ENCODE measurements at places on chromosomes 1 and 21.
A peak's percentile ranks its signal among the peaks of the same experiment; 100 is the strongest.

DNA sequence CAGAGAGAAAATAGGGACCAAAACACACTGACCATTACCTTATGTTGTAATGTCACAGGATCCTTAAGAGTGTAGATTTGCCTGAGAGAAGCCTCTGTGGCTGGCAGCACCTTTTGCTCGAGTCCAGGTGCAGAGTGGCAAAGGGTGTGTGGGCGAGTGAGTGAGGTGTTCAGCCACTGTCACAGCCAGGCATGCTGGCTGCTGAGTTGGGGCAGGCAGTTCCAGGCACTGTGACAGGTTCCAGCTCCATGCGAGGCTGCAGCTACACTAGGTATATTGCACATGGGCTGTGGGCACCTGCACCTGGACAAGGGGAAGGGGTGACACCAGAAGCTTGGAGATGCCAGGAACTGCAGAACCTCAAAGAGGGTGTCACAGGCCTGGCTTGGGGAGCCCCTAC lies 1370.4 kb upstream of the PRMT6 start:
- DNase-seq: no peak

DNA sequence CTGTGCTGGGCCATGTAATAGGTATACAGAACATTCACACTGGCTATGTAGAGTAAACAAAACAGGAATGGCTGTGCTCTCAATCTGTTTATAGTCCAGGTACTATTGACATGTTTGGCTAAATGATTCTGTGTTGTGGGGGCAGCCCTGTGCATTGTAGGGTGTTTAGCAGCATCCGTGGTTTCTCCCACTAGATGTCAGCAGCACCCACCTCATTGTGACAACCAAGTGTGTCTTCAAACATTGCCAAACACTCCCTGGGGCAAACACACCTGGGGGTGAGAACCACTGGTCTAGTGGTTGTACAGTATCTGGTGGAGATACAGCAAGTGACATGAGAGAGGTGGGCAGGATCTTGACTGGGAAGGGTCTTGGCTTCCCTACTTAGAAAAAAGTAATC lies 80.4 kb upstream of the SPATA6 start:
- no peak for DNase-seq

- DNase-seq: no peak
Measured at GRCh38 chr21:39055167-39055767, 128.0 kb downstream of the PSMG1 start.

GRCh38 chr1:234823191-234824176 lies 213.5 kb upstream of the IRF2BP2 start:
- no peak for DNase-seq

GRCh38 chr1:207815913-207816291 lies 64.0 kb downstream of the CD46 start:
- peak; percentile 53 for DNase-seq

- peak; percentile 24 for DNase-seq
Measured at GRCh38 chr1:19852036-19852435, 30.2 kb upstream of the OTUD3 start.

GRCh38 chr1:66253330-66253921 lies 280.5 kb upstream of the SGIP1 start:
- peak; percentile 79 for DNase-seq

DNA sequence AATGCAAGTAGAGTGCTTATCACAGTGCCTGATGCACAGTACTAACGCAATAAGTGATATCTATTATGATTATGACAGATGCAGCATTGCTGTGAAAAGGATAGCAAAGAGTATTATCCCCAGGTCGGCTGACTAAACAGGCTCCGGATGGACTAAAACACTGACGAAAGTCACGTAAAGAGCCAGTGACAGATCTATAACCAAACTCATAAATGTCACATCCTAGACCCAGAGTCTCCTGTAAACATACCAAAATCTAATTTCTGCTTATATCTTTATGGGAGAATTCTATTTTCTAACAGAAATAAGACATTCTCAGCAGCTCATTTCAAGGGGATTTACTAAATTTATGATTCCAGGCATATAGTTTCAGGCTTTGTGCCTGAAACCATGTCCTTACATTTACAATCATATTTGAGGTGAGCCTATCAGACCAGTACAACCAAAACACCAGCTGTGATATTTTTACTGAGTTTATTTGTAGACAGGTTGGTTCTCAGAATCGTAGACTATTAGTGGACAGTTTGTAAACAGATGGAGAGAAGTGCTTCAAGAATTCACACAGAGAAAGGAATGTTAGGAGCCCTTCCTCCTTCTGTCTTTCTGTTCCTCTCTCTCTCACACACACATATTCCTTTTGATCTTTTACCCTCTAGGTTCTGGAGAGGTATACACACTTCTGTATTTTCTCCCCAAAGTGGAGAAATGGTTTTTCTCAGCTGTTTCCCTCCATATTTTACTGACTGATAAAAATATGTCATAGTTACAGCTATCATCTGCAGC lies 52.4 kb upstream of the WDR26 start:
- no peak for DNase-seq

- DNase-seq: no peak
Measured at GRCh38 chr1:50155541-50155940, 46.8 kb downstream of the ELAVL4 start.

DNA sequence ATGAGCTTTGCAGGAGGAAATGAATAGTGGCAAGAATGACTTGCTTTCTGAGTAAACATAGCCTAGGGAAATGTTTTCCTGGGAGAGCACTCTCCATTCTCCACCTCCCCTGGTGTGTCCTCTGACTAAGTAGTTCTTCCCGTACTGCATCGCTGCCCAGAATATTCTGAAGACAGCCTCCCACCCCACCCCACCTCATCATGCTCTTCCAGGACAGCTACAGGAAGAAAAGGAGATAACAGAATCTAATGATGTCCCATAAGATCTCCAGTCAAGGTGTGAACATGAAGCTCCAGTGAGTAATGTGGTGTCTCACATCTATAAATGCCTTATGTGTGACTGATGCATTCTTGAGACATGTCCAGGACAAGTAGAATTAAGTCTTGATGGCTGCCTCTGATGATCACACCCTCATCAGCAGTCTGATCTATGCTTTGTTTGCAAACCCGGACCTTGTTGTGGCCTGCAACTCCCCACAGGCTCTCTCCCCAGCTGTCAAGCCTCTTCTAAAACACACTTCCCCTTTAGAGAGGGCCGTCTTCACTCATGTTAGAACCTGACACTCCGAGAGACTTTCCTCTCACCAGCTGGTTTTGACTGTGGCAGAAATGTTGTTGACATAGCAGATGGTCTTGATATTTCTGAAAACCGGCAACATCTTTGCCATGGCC lies 183.0 kb downstream of the CYYR1 start:
- DNase-seq: peak; percentile 80

- DNase-seq: peak; percentile 54
Measured at GRCh38 chr1:112358798-112359408, 37.1 kb upstream of the CTTNBP2NL start.

DNA sequence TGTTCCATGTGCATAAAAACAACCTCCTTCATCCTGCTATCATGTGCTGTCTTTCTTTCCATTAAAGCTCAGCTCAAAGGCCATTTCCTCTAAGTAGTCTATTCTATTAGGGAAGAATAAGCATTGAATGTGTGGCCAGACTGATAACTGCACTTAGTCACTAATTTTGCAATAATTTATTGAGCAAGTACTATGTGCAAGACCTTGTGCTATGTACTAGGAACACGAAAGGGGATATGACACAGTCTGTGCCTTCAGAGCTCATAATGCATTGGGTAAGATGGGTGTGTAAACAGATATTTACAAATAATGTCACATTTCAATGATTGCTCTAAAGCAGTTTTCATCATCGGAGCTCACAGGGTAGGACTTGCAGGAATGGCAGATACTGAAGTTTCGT lies 54.2 kb downstream of the NMNAT2 start:
- DNase-seq: no peak

GRCh38 chr1:208393826-208394225 lies 149.6 kb upstream of the PLXNA2 start:
- no peak for DNase-seq

DNA sequence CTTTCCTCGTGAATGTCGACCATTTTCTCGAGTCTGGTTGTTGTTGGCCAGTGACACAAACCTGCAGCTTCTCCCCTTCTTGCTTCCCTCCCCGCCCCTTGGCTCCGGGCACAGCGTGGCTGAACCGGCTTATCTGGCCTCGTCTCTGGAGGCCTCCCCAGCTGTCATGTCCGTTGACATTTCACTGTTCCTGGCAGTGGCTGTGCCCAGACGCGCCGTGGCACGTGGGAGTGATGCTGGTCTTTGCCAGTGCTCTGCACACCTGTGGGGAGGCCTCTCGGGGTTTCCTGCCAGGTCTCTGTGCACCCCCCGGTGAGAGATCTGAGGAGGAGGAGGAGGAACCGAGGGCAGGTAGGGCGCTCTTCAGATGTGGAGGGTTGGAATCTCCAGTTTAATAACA lies 23.7 kb downstream of the SKI start:
- no peak for DNase-seq

DNA sequence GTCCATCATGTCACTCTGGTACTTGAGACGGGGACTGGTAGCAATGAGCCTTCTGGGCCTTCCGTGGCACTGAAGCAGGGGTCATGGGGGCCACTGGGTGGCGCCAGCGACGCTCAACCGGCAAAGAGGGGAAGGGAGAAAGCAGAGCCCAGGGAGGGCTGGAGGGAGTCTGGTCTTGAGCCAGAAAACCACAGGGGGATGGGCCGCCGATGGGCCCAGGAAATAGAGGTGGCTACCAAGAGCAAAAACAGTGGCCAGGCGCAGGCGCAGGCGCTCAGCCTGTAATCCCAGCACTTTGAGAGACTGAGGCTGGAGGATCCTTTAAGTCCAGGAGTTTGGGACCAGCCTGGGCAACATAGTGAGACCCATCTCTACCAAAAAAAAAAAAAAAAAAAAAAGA lies 21.8 kb downstream of the EXOC8 start:
- DNase-seq: peak; percentile 41

- no peak for DNase-seq
Measured at GRCh38 chr1:109995536-109995935, 11.0 kb downstream of the AHCYL1 start.

DNA sequence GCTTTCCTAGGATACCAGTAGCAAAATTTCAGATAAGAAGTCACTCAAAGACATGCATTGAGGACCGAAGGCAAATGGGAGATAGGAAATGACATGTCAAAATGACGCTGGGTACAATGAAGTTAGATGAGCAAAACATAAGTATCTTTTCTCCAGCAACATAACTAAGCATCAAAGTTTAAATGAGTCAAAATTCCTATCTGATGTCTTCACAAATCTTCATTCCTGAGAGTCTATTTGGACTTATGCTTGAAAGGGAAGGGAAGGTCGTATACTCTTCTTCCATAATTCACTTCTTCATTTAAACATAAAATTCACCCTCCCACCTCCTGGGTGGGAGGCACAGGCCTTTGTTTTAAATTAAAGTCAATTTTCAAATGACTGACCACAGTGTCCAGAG lies 4.1 kb upstream of the TMEM81 start:
- no peak for DNase-seq

DNA sequence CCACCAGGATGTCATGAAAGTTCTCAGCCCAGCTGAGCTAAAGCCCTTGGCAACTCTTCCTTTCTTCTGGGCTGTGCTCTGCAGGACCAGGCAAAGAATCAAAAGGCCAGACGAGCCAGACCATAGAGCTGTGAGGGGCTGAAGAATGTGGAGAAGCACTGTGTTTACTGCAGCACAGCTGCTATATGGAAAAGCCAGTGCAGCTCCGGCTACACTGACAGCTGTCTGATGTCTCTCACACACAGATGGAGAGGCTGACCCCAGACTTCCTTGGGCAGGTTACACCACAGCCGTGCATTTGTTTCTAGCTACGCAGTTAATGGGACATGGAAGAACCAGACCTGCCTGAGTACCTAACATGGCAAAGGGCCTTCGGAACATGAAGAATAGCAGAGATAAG lies 40.3 kb downstream of the CD247 start:
- no peak for DNase-seq

GRCh38 chr1:162229549-162229948 lies 147.1 kb downstream of the SPATA46 start:
- DNase-seq: no peak

- no peak for DNase-seq
Measured at GRCh38 chr1:241802863-241803262, 45.1 kb upstream of the EXO1 start.

DNA sequence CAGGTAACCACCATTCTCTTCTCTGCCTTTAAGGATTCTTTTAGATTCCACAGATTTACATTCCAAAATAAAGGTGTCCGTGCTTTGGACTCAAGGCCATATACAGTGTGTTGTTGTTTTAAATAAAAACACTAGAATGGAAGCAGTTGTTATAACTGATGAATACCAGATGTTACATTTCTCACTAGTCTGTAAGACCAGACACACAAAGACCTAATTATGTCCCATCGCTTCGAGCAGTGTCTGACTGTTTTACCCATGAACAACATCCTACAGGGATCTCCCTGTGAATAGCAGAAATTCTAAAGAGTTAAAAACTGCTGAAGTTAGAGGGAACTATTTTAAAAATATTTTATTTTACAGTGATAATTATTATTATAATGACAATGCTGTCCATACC lies 574.7 kb upstream of the ZP4 start:
- DNase-seq: peak; percentile 79
